ENCODE measurements at places on chromosomes 1 and 21. TPM values are rescaled to one million over a fixed set of nuclear protein-coding genes. Genes with fewer than 3 reads are reported as not detected.

DNA sequence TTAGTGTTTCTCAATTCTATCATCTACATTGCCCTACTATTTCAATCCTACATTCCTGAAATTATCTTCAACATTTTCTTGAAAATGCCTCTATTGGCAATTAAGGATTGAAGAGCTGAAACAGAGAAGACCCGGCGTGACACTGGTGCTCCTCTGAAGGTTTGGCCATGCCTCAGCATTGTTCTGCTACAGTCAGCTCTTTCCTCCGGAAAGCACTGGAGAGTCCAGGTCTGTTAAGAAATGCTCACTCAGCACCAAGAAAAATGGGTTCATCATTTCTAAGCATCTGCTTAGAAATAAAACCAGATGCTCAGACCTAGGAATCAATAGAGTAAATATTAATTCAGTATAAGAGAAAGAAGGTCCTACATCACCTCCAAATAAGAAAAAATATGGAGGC lies 58.8 kb downstream of the WARS2 start:
- DNase-seq: no peak
- H3K36me3 ChIP-seq: no peaks in the 10 kb centered on the region
- H3K4me3 ChIP-seq: no peak overlapping the region
- H3K27ac ChIP-seq: no peak overlapping the region
- H3K27me3 ChIP-seq: no peaks in the 10 kb centered on the region

- peaks cover 3% of the 10 kb centered on the region for H3K4me1 ChIP-seq
- no peak overlapping the region for H3K4me3 ChIP-seq
- no peaks in the 10 kb centered on the region for H3K36me3 ChIP-seq
- H3K27me3 ChIP-seq: no peaks in the 10 kb centered on the region
Measured at GRCh38 chr1:85495556-85495955, 30.6 kb upstream of the DDAH1 start.

DNA sequence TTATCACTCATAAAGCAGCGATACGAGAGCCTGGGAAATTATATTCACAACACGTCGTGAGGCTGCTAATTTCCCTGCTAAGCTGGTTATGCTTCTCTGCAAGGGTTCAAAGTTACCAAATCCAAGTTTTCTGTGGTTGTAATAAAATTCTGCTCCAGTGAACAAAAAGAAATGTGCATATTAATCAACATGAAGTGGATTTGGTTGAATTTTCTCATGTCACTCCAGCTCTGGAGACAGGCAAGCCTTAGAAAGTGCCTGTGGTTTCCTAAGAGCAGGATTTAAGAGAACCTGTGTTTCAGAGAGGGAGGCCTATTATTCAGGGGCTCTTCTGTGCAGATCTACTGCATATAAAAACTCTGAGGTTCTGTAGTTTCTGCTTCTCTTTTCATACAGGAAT lies 87.5 kb downstream of the WLS start:
- H3K27me3 ChIP-seq: no peaks in the 10 kb centered on the region
- H3K4me3 ChIP-seq: no peak overlapping the region
- no peaks in the 10 kb centered on the region for H3K4me1 ChIP-seq
- no peak for DNase-seq
- H3K36me3 ChIP-seq: no peaks in the 10 kb centered on the region

BSND gene
- 0.11 TPM for total RNA-seq
